ENCODE measurements at places on chromosomes 1 and 21.

DNA sequence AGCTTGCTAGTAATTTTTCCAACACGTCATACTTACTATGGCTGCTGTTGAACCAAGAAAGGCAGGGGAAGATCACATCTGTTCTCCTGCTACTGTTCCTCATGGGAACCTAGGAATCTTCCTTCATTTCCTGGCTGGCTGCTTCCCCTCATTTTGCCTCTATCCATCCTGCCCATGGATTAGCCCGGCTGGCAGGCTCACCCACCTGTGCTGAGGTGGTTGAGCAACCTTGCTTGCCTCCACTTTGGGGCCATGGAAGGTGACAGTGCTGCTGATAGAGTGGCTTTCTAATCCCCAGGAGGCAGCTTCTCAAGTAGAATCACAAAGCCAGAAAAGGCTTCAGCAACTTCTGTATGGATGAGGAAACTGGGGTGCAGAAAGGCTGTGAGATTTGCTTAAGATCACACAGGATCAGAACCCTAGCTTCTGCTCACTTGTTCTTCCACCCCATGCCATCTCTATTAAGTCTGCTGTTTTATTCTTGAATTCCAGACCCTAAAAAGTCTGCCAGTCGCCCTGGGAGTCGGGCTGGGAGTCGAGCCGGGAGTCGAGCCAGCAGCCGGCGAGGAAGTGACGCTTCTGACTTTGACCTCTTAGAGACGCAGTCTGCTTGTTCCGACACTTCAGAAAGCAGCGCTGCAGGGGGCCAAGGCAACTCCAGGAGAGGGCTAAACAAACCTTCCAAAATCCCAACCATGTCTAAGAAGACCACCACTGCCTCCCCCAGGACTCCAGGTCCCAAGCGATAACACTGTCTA, 6.2 kb upstream of the BMP8A start:
- no peak for DNase-seq

- DNase-seq = no peak
These were observed 22.8 kb upstream of the CDK18 start for GRCh38 chr1:205481629-205482151.

DNA sequence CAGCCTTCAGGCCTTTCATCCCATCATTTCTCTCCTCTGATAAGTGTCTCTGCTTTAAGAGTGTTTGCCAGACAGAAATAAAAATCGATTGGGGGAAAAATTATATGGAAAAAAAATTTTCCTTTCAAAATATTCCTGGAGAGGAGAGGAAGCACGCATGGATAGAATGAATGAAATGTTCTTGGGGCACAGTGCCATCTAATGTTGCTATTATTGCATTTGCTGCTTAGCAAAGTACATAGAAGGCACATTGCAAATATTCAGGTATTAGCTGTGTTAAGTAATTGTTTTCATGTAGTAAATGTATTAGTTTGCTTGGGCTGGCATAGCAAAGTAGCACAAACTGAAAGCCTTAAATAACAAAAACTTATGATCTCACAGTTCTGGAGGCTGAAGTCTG, 18.1 kb downstream of the B3GALT5 start:
- DNase-seq = peak; percentile 41

GRCh38 chr1:169796274-169796810, 1.6 kb upstream of the METTL18 start:
- DNase-seq = no peak

- no peak for DNase-seq
These were observed 39.7 kb downstream of the ADARB1 start for GRCh38 chr21:45114072-45114471.

DNA sequence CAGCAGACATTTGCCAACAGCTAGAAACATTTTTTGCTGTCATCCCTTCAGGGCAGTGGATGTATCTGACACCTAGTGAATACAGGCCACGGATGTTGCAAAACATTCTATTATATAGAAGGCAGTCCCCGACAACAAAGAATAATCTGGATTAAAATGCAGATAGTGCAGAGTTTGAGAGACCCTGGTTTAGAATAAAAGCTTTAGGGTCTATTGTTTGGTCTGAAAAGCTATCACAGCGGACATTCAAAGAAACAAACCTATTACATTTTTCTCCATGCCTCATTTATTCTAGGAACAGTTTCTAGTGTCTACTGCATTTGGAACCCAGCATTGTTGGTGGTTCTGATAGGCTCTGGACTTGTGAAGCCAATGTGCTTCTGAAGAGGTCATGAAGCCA, 316.3 kb downstream of the TGFB2 start:
- no peak for DNase-seq

DNA sequence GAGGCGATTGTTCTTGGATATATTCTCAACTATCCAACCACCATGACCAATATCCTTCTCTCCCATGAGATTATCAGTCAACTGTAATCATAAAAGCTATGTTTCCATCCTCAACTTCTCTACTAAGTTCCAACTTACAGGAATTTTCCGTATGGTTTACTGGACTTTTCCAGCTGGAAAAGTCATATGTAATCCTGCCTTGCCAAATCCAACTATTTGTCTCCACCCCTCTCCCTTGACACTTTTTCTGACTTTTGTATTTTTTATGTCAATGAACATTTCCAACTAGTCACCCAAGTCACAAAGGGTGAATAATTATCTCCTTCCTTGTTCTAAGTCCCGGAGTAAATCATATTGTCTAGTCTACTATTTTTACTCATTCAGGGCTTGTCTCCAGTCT, 293.1 kb downstream of the USP25 start:
- no peak for DNase-seq

DNA sequence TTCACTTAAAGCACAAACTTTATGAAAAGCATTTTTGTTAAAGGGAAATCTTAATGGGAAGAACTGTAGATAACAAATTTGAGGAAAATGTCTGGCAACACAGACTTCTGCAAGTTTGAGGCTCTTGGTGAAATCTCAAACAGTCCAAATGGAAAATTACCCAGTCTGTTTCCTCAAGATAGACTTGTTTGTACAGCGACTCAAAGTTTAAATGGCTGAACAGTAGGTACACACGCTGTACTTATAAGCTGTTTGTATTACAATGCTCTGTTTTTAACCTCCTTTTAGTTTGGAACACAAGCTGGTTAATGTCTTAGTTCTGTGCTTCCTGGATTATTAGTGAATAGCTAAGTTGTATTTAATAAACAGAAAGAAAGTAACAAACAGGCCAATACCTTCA, 217.1 kb downstream of the NFIA start:
- no peak for DNase-seq

DNA sequence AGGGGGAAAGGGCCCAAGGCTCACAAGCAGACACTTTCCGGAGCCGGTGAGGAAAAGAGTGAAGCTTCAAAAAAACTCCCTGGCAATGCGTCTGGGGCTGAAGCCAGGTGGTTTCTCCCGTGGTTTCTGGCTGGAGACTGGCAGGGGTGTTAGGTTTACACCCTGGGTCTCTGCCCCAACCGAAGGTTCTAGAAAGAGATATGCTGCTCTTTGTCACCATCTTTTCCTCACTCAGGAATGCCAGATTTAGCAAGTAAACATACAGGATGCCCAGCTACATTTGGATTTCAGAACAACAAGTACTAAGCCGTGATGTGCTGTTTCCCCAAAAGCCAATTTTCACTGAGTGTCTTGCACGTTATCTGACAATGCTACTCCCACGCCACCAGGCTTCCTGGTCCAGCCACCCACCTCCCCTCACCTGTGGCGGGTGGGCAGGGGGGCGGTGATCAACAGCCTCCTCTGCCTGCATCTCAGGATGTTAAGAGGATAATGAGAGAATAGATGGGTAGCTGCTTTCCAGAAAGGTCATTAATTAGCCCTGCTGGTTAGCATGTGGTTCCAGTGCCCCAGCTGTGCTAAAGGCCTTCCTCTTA, 69.6 kb upstream of the OLIG2 start:
- no peak for DNase-seq

GRCh38 chr21:46549650-46550049, 55.2 kb downstream of the S100B start:
- DNase-seq = no peak

DNA sequence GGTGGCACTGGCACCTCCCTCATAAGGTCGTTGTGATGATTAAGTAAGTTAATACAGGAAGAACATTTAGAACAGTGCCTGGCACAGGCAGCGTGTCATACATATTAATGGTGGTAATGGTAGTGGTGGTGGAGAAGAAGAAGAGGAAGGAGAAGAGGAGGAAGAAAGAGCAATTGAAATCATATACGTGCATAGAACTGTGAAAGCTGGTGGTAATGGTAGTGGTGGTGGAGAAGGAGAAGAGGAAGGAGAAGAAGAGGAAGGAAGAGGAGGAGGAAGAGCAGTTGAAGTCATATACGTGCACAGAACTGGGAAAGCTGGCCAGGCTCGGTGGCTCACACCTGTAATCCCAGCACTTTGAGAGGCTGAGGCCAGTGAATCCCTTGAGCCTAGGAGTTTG, 121.3 kb upstream of the HOOK1 start:
- no peak for DNase-seq

- DNase-seq = peak; percentile 82
These were observed 10.4 kb upstream of the CELA3B start for GRCh38 chr1:21966247-21967000.

DNA sequence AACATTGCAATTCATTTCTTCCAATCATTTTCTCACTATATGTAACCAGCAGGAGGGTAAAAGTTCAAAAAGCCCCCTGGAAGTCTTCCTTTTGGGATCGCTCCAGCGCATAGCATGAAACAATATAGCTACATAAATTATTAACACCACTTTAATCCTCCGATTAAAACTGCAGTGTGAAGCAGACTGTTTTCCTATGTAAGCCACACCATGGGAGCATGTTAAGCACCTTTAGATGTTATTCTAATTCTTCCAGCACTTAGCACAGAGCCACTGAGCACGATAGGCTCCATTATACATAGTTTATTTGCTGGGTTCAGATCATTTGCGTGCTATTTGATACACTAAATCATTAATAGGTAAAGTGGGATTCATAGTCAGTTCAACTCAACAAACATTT, 18.4 kb upstream of the GADD45A start:
- no peak for DNase-seq

DNA sequence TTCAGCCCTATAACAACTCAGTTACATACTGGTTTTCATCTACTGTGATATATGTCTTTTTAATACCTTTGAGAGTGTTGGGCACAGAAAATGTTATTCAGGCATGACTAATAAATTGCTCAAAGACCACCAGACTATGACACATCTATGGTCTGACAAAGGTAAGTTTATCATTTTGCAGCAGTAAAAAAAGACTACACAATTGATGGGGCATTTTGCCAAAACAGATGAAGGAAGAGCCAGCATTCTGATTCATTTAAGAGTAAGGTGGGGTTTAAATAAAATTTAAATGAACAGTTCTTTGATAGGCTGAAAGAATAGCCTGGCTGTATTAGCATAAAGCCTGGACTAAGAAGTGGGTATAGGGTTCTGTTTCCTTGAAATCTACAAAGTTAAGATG, 8.8 kb upstream of the RNPC3 start:
- peak; percentile 78 for DNase-seq

DNA sequence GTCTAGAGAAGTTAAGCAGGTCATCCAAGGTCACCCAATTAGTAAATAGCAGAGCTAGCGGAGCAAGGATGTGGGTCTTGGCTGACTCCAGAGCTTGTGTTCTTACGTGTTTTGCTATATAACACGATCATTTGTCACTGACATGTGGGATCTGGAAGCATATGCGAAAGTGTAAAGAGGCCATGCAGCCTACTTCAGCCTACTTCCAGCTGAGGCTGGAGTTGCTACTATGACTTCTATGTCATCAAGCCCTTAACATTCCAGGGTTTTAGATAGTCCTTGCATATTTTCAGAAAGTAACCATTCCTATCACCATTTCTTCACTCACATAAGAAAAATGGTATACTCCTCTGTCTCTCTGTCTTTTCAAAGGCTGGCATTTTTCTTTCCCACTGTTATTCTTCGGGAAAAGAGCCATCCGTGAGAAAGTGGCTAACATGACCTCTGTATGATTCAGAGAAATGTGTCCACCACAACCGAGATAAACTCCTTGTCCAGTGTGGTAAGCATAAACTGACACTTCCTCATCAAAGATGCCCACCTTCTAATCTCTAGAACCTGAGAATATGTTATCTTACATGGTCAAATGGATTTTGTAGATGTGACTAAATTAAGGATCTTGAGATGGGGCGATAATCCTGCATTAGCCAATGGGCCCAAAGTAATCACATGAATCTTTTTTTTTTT, 24.0 kb upstream of the ABL2 start:
- peak; percentile 34 for DNase-seq

- peak; percentile 85 for DNase-seq
These were observed 140.5 kb downstream of the TIAM1 start for GRCh38 chr21:31203431-31204054.

DNA sequence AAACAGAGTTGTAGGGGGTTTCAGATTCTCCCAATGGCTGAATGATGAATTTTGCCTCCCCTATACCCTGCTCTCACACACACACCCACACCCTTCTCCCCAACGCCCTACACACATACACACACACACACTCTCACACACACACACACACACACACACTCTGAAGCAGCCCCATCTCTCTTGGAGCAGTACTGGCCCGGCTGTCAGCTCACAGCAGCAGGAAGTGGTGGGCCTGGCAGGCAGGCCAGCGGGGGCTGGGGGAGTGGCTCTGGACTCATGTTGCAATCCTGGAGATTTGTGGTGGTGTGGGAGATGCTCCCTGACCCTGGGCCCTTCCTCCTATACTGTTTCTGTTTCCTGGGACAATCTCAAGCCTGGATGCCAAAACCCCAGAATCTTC, 2.2 kb downstream of the IKBKE start:
- DNase-seq = peak; percentile 74

DNA sequence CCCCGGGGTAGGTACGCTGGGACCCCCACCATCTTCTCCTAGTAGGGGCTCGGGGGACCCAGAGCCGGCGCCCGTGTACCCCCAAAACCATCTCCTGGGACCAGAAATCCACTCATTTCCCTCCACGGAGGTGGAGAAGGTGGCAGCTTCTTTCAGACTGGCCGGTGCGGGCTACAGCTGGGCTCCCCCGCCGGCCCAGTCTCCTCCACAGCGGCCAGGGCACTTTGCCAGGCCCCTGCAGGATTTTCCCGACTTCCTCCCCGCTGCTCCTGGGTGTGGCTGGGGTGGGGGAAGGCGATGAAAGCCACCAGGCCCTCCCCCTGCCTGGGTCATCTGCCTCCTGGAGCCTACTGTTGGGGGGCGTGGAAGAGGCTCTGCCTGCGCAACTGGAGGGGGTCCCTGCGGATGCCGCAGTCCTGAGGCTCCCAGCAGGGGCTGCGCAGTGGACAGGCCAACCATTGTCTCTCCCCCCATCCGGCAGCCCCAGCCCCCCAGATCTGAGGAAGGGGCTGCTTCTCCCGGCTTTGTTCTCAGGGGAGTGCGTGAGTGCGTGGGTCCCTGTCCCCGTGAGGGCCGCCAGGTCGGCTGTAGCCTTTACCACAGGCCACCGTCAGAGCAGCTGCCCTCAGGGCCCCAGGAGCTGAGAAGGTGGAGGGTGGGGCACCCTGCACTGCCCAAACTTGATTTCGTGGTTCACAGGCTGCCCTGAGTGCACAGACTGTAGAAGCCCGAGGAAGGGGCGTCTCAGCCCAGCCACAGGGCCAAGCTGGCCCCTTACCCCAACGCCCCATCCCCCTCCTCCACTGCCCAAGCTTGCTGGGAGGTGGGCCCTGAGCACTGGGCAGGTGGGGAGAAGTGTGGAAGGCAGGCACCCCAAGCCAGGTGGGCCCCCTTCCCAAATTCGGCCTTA, 1.3 kb downstream of the AGRN start:
- peak; percentile 87 for DNase-seq

All from fibroblast of skin of right biceps (primary cell).